Right renal pelvis (tissue), 4 donors: ENCODE measurements at places on chromosomes 2 and 18.
A peak's percentile ranks its signal among the peaks of the same experiment; 100 is the strongest.

GRCh38 chr18:62250475-62250874, 63.4 kb downstream of the RELCH start:
- no peak for DNase-seq

DNA sequence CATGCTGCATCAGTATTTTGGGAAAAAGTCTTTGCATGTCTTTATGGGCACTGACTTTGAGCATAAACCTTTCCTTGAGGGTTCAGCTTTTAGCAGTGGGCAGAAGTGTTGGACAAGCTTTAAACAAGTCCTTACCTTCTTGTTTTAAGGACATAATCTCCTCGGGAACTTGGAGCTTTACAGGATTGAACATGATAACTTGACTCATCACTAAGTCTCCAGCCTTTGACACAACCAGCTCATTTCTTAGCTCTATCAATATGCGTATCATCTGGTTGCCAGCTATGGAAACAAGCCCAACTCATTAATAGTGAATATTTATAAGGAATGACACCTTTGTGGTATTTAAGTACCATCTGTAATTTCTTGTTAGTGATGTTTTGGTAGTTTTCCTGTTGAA, 21.0 kb upstream of the RAB27B start:
- no peak for DNase-seq

GRCh38 chr18:62982600-62983251, 267.4 kb downstream of the PHLPP1 start:
- DNase-seq, result peak; percentile 55

- DNase-seq, result no peak
These were observed 84.2 kb upstream of the UNC80 start for GRCh38 chr2:209687323-209687969.

- no peak for DNase-seq
These were observed 32.9 kb downstream of the LOXHD1 start for GRCh38 chr18:46624127-46624526.

- DNase-seq, result no peak
These were observed 112.4 kb downstream of the AOX1 start for GRCh38 chr2:200698217-200698616.

- no peak for DNase-seq
These were observed 469.6 kb downstream of the PID1 start for GRCh38 chr2:228801451-228801850.

DNA sequence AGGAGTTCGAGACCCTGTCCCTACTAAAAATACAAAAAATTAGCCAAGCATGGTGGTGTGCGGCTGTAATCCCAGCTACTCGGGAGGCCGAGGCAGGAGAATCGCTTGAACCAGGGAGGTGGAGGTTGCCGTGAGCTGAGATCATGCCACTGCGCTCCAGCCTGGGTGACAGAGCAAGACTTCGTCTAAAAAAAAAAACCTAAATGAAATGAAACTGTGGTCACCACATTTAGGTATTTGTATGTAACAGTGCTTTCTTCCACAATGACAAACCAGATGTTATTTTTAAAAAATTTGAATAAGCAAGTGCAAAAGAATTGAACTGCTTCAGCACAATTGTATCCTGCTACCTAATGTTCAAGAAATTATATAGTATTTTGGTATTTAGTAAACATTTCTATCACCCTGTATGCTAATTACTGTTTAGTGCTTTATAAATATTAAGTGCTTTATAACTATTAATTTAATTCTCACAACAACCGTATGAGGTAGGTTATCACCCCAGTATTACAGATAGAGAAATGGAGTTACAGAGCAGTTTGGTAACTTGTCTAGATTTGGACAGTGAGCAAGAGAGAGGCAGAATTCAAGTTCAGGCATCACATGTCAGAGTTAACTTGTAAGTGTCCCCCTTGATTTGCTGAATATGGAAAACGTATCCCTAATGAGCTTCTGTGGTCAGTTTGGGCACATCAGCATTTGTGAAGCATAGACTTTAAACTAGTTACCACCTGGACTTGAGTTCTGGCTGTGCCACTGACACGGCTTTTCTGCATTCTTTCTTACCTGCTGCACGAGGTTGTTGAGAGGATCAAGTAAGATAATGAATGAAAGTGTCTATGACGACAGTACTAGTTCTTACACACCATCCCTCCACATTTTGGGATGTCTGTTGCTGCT, 14.4 kb downstream of the PHLPP1 start:
- DNase-seq, result no peak

GRCh38 chr2:191199929-191200512, 45.2 kb upstream of the MYO1B start:
- DNase-seq, result no peak

DNA sequence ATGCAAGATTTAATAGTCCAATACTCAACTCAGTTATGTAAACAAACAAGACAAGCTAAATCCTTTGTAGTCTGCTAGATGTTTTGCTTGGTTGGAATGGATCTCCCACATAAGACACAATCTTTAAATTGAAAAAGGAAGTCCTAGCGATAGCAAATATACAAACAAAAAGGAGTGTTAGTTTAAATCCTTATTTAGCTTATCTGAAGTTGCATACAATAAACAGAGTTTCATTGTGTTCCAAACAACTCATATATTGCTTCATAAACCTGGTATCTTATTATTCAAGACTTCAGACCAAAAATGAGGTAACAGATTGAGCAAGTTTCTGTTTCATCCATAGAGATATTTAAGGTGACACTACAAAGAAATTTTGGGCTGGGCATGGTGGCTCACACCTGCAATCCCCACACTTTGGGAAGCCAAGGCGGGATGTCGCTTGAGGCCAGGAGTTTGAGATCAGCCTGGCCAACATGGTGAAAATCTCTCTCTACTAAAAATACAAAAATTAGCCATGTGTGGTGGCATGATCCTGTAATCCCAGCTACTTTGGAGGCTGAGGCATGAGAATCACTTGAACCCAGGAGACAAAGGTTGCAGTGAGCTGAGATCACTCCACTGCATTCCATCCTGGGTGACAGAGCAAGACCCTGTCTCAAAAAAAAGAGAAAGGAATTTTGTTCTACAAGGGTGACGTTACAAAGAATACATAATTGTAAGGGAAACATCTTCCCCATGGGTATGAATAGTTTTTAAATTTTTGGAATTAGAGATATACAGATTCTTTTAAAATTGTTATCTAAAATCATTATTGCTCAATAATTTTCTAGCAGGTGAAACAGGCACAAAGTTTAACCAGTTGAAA, 150.5 kb upstream of the L3MBTL4 start:
- DNase-seq, result no peak

- no peak for DNase-seq
These were observed 260.0 kb upstream of the HS6ST1 start for GRCh38 chr2:128578406-128579390.

DNA sequence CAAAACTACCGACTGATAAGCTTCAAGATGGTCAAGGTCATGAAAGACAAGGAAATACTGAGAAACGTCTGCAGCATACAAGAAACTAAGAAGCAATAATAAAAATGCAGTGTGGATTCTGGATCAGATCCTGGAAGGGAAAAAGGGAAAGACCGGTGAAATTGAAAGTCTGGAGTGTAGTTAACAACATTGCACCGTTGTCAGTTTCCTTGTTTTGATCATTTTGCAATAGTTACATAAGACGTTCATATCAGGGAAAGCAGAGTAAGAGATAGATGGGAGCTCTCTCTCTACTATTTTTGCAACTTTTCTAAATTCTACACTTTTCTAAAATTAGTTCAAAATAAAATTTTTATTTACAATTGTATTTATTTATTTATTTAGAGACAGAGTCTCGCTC, 15.0 kb upstream of the ZNF407 start:
- DNase-seq, result no peak

GRCh38 chr2:21281384-21281783, 157.6 kb downstream of the TDRD15 start:
- DNase-seq, result no peak

- no peak for DNase-seq
These were observed 57.0 kb downstream of the COA5 start for GRCh38 chr2:98551316-98551715.

DNA sequence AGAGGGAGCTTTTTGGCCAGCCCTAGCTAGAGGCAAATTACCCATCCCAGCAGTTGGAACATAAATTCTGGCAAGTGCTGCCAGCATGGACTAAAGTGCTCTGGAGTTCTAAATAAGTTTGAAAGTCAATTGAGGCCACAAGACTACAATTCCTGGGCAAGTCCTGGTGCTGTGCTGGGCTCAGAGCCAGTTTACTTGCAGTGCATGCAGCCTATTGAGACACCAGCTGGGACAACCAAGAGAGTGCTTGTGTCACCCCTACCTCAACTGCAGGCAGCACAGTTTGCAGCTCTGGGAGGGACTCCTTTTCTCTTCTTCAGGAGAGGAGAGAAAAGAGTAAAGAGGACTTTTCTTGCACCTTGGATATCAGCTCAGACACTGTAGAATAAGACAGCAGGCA, 277.2 kb upstream of the TMEFF2 start:
- no peak for DNase-seq

DNA sequence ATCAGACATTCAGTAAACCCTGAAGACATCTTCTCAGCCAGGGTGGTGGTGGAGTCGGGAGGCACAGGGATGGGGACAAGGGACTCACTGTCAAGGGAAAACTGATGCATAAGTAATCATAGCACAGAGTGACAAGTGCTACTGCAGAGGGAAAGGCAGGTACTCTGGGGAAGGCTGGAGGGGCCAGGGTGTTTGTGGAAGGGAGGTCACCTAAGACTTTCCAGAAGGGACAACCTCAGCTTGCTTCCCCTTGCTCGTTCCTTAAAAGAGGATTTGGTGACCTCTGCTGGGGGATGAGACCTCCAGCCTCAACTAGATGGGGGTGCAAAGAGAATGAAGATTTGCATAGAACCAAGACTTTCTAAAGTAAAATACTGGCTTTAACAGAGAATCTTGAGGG, 99.5 kb downstream of the SLC4A3 start:
- DNase-seq, result no peak

DNA sequence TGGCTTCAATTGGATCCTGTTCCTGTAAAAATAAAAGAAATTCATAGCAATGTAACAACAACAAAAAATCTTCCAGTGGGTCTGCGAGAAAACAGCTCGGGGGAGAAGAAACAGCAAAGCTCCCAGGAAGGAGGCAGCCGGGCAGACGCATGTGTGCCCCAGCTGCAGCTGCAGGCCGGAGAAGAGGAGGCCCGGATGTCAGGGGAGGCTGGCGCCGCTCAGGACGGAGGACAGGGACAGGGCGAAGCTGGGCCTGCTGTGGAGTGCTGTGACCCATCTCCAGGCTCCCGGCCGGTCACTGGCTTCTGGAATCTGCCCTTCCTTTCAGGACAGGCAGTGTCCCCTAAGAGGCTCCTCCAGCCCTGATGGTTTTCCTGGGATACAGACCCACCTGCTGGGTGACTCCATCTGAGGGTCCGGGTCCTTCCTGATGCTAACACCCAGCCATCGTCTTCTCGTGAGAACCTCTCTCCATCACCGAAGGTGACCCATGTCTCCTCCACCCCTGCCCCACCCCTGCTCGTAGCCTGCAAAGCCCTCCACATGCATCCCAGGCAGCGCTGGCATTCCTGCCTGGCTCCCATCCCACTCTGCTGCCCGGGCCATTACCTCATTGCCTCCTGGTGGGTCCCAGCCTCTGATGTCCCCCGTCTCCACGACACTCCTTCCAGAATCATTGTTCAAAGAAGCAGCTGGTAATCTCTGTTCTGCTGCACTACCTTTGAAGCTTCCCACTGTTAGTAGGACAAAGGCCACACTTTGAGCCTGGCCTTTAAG, 145.4 kb upstream of the TWIST2 start:
- no peak for DNase-seq
